ENCODE measurements at places on chromosomes 6 and 20.

DNA sequence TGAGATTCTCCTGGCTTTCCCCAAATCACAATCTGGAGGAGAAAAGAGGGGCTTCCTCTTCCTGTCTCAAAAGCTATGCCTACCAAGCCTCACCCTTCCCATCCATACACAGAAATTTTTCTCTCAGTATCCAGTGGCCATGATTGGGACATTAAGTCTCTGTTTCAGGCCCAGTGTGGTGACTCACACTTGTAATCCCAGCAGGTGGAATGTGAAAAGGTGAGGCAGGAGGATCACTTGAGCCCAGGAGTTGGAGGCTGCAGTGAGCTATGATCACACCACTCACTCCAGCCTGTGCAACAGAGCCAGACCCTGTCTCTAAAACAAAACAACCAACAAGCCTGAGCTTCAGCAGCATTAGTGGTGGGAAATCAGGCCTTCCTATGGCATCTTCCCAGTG, 210.0 kb downstream of the OGFRL1 start:
- DNase-seq = no peak

DNA sequence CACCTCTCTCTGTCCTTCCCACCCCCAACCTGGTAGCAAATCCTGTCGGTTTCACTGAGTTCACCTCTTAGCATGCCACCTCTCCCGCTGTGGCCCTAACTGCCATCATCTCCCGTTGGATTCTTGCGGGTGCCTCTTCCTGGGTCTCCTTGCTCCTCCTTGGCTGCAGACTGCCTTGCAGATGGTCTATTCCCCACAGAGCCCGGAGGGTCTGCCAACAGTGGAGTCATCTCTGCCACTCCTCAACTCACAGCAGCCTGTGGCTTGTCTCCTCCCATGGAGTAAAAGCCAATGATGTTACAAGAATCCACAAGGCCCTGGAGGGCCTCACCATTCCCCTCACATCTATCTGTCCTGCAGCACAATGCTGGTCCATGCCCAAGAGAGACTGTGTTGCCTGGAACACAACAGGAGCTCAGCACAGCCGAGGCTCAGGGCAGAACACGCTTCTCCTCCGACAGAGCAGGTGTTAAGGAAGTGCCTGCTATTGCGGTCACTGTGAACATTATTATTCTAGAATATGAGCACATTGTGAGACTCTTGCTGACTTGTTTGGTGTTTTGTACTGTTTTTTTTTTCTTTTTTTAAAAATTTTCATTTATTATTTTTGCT, 241.8 kb upstream of the SULF2 start:
- DNase-seq = no peak

GRCh38 chr20:3238616-3239025, 369 bp downstream of the SLC4A11 start:
- no peak for DNase-seq

DNA sequence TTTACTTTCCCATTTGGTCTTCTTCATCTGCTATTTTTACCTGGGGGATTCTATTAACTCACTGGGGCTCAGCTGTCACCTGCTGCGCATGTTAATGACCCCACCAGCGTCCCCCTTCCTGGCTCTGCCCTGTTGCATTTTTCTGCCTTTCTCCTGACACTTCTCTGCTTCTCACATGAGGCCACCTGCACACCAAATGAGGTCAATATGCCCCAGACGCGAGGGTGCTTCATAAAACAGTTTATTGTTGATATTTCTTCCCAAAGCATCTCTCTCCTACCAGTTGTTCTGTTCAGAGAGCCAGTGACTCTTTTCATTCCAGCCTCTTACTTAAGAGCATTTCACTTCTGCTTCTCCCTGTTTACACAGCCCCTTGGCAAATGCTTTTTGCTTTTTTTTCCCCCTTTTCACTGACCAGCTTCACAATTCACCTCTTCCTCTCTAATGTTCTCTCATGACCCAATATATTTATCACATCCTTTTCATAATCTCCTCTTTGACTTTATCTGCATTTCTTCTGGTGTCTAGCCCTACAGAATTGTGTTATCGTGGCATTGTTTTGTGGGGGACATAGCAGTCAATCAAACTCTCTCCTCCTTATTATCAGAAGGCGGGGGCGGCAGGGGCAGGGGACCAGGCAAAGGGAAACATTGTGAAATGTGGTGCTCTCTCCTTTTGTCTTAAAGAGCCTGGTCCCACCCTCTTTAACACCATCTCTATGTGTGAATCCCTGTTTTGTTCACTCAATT, 545.8 kb upstream of the CITED2 start:
- DNase-seq = no peak

GRCh38 chr20:23125625-23126191, 39.6 kb upstream of the CD93 start:
- DNase-seq = no peak

GRCh38 chr6:159979136-159979874, 10.4 kb downstream of the IGF2R start:
- no peak for DNase-seq

GRCh38 chr20:53847139-53847836, 223.1 kb downstream of the BCAS1 start:
- no peak for DNase-seq

GRCh38 chr6:34028691-34029360, 117.1 kb downstream of the GRM4 start:
- no peak for DNase-seq

DNA sequence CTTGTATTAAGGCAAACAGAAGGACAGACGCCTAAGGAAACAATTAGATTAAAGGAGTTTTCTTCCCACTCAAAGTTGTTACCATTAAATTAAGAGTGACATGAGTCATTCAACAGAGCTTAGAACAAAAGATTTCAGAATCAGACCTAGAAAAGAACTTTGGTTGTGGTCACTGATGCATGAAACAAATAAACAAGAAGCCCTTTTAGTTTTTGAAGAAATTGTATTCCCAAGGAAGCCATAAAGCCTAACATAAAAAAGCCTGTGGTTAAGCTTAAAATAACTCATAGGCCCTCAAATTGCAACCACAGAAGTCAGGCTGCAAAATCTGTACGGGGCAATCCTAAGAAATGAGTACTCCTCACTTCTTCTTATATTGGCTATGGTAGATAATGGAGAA, 17.9 kb upstream of the TRIM26 start:
- no peak for DNase-seq

DNA sequence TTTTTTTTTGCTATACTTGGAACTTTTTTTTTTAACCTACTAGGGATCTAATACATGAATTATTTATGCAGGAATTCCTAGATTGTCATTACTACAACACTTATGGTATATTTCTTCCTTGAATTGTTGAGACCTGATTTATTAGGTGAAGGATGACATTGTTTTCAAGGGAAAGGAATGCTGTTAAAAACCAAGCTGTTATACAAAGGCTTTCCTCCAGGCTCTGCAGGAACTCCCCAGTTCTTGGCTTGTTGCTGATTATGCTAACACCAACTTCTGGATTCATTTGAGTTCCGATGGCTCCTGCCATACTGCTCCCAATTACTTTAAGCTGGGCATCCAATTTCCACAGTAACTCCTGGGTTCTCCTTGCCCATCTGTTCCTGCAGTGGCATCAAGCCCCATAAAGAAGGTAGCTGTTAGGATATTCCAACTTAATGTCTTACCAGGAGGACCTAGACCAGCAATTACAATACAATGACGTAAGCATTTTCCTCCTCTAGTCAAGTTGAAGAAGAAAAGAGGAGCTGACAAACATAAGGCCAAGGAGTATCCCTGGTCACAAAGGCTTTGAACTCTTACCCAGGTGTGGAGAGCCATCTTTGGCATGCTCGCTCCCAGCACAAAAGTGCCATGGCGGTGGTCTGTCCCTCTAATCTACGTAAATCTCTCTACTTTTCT, 215.9 kb upstream of the AGPAT4 start:
- no peak for DNase-seq

DNA sequence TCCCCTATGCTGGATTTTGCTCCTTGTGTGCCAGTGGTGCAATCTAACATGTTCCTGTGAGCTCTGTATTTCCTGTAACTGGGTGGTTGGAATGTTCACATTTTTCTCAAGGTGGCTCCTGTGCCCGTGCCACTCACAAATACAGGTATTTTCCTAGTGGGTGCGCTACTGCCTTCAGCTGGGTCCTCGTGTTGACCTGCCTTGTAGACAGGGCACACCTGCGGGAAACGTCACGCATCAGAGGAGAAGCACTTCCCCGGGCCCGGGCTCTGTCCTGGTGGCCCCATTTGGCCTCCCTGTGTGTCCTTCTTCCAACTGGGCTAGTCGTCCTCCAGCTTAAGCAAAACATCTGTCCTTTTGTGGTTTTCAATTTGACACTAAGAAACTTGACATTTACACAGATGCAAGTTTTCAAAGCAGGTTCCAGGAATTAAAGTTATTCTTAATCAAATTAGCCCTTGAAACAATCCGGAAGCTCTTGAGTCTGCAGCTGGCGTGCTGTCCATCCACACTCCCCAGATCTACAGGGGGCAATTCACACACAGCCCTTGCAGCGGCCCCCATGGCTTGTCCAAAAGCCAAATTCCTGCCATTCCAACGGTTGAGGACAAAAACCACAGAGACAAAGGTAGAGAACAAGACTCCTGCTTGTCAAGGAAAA, 275.1 kb downstream of the CDC5L start:
- no peak for DNase-seq

DNA sequence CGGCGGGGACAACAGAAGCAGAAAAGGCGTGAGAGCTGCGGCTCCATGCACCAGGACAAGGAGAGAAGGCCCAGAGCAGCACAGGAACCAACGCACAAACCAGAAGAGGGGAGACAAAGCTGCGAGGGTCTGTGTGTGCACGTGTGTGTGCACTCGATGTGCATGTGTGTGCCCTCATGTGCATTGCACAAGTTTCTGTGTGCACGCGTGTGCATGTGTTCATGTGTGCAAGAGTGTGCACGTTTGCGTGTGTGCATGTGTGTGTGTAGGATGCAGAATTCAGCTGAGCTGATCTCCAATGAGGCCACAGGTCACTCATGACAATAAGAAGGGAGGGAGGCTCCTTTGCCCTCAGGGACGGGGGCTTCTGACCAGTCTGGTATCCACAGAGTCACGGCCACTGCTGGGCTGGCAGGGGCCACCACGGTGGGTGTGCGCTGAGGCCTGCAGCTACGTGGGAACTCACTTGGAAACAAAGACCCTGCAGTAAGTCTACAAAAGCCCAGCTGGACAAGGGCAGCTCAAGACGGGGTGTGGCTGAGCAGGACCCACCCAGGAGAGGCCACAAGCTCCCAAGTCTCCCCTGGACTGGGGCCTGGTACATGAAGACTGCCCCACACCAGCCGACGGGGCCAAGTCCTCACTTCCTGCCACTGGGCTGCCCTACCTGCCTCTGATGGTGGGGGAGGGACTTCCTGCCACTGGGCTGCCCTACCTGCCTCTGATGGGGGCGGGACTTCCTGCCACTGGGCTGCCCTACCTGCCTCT, 48.1 kb upstream of the CHRNA4 start:
- DNase-seq = no peak

DNA sequence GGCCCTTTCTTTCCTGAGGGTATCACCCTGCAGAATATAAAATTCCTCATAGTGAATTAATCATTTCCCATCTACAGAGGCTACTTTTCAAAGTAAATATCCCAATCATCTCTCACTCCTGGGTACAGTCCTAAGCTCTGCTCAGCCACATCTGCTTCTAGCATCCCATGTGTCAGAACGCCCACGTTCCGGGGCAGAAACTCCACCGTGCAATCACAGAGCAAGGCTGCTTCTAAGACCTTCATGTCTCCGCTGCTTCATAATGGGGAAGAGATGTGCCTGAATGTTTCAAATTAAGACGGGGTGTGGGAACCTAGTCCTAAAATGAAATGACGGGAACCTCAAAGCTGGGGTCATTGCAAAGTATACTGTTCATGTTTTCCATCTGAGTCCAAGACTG, 208.8 kb upstream of the GMDS start:
- DNase-seq = no peak

DNA sequence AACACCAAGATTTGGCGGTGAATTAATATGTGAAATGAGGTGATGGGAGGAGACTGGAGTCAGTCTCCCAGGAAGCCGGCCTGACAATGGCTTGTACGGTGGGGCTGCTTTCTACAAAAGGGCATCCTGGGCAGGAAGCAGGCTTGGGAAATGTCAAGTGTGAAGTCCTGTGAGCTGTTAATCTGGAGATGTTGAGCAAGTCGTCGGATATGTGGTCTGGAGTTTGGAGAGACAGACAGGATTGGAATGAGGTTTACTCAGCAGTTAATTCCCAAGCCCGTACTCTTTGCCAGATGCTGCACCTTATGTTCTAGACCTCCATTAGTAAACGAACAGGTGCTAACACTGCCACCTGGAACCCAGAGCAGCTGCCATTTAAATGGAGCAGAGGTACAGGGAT, 107.7 kb upstream of the FOXC1 start:
- DNase-seq = no peak

DNA sequence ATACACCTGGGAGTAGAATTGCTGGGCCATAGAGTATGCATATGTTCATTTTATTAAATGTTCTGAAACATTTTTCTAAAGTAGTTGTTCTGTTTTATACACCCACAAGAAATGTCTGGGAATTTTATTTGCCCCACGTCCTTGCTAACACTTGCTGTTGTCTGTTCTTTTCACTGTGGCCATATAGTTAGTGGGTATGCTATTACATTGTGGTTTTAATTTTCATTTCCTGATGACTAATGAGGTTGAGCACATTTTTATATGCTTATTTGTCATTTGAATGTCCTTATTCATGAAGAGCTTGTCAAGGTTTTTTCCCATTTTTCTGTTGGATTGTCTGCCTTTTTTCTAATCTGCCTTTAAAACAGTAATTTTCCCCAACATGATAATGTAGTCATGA, 41.5 kb upstream of the TGM3 start:
- DNase-seq = no peak

DNA sequence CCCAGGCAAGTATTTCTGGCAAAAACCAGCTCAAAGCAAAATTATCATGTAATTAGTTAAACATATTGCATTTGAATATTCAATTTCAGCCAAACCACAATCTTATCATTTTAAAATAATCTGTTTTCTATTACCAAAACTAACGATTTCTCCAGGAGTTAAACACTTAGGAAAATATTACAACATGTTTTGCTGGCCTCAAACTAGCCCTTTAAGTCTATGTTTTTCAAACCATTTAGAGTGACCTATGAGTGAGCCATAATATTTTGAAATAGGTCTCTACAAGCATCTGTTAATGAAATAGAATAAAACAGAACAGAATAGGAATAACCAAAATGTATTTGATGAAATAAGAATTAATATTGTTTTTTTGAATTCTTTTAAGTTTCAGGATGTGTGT, 370.9 kb downstream of the COL12A1 start:
- no peak for DNase-seq

- no peak for DNase-seq
These were observed 13.4 kb downstream of the DCBLD1 start for GRCh38 chr6:117495869-117496268.

DNA sequence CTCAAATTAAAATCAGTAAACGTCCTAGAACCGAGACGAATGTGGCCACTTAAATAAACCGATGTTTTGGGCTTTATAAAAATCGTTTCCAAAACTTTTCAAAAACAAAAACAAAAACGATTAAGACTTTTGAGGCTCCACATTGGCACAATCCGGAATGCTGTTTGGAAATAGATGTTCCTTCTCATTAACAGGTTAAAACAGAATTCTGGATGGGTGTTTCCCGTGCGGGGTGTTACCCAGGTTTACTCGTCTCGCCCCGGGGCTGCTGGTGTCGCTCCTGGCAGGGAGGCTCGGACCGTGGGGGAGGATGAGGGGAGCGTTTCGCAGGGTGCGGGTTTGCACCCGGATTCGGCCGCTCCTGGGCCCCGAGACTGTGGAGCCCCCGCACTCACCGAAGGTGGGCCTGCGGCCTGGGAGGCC, 1.2 kb downstream of the GATA5 start:
- no peak for DNase-seq

- DNase-seq = no peak
These were observed 34.9 kb upstream of the BMP6 start for GRCh38 chr6:7691021-7691420.

- DNase-seq = no peak
These were observed 105.9 kb downstream of the ADGRB3 start for GRCh38 chr6:68740828-68741500.
